SK-N-SH (cell line): ENCODE measurements at places on chromosomes 11 and 22. TPM values are rescaled to one million over a fixed set of nuclear protein-coding genes. Genes with fewer than 3 reads are reported as not detected.

GRCh38 chr11:125330462-125331325 lies 165.4 kb downstream of the FEZ1 start:
- no peak overlapping the region for H3K27ac ChIP-seq
- DNase-seq, result no peak
- no peaks in the 10 kb centered on the region for H3K36me3 ChIP-seq

The DCHS1 gene
- polyA plus RNA-seq, result 3.0 and 5.7 TPM in 2 replicates

- H3K27ac ChIP-seq, result no peak overlapping the region
- H3K4me1 ChIP-seq, result no peaks in the 10 kb centered on the region
- no peak overlapping the region for H3K4me3 ChIP-seq
- peaks cover 8% of the 10 kb centered on the region; the same call in 1 of the 2 replicates for H3K27me3 ChIP-seq
- no peak for DNase-seq
Measured at GRCh38 chr22:37010174-37010573, 9.1 kb downstream of the TST start.

The AASDHPPT gene
- 17.3 and 19.1 TPM in 2 replicates for polyA plus RNA-seq

GRCh38 chr11:45171550-45171949 lies 25.1 kb downstream of the PRDM11 start:
- H3K4me3 ChIP-seq, result no peak overlapping the region
- DNase-seq, result no peak
- H3K36me3 ChIP-seq, result no peaks in the 10 kb centered on the region

DNA sequence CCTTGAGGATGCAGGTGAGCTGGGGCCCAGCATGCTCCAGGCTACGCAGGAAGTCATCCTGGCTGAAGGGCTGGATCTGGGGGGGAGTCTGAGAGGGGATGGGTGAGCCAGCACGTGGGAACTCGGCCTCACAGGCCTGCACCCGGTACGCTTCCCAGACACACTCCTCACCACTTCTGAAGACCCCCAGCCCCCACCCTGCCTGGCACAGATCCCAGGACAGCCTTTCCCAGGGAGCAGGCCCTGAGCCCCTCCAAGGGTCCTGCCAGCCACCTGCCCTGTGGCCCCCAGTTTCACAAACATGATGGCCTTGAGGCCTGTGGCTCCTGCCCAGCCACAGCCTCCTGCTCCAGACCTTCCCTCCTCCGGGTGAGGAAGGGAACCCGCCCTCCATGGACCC lies 5.6 kb upstream of the PLXNB2 start:
- no peak overlapping the region for H3K27ac ChIP-seq
- no peaks in the 10 kb centered on the region for H3K36me3 ChIP-seq
- peaks cover 4% of the 10 kb centered on the region; the same call in 1 of the 2 replicates for H3K4me1 ChIP-seq
- DNase-seq, result no peak

DNA sequence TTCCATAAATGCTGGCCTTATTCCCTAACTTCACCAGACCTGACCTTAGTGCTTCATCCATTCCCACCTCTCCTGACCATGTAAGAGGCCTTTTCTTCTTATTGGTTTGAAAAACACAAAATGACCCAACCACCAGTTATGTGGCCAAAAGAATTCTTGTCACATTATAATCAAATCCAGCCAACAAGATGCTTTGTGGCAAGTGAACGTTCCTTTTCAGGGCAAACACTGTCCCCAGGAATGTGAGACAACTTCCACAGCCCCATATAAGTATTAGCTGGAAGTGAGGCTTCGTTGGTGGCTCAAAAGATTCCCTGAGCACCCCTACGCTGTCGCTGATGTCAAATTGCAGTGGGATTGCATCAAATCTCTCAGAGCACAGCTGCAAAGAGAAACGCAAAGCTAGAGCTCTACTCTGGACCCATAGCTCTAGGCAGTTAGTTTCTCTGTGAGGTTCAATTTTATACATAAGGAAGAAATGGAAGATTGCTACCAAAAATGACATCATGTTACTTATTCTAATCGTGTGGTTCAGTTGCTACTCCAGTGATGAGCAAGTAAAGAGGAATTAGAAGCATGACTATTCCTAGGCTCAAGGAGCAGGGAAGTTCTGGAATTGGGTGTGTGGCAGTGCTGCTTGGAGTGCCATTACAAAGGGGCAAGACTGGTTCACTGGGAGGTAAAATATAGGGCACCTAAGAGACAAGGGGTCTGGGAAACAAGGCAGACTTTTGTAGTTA lies 26.1 kb downstream of the GLYATL1 start:
- no peaks in the 10 kb centered on the region for H3K36me3 ChIP-seq
- H3K27me3 ChIP-seq, result peaks cover 36% of the 10 kb centered on the region; the same call in 1 of the 2 replicates
- no peak for DNase-seq
- H3K27ac ChIP-seq, result no peak overlapping the region
- H3K4me1 ChIP-seq, result no peaks in the 10 kb centered on the region; the same call in 1 of the 2 replicates
- H3K4me3 ChIP-seq, result no peak overlapping the region

DNA sequence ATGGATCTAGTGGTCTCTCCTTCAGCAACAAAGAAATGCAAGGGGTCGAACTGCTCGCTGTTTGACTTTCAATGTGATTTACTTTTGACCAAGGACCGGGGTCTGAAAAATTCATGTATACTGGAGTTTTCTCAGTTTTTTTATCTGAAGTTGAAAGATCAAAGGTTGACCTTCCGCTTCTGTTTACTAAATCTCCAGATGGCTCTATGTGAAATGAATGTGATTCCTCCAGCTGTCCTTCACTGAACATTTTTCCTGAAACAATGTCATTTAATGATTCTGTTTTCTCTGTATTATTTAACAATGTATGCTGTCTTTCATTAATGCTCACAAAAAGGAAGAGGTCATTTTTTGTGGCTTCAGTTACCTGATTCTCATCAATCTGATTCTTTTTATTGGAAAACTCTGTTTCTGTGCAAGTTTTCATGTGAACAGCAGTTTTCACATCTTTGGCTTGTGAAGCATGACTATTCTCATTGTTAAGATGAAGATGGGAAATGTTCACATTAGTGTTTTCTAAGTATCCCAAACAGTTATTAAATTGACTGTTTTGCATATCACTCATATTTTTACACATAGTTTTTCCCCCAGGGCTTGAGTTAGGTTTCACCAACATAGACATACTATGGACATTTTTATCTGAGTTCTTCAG lies 30.0 kb downstream of the EIF3M start:
- H3K36me3 ChIP-seq, result peaks cover 9% of the 10 kb centered on the region
- H3K27me3 ChIP-seq, result no peaks in the 10 kb centered on the region
- no peak overlapping the region for H3K27ac ChIP-seq
- DNase-seq, result no peak
- no peaks in the 10 kb centered on the region for H3K4me1 ChIP-seq
- H3K4me3 ChIP-seq, result no peak overlapping the region

GRCh38 chr11:35088676-35089075 lies 50.3 kb upstream of the CD44 start:
- H3K4me1 ChIP-seq, result no peaks in the 10 kb centered on the region
- H3K27me3 ChIP-seq, result no peaks in the 10 kb centered on the region
- no peak overlapping the region for H3K27ac ChIP-seq
- H3K36me3 ChIP-seq, result no peaks in the 10 kb centered on the region
- no peak for DNase-seq
- no peak overlapping the region for H3K4me3 ChIP-seq

- H3K4me1 ChIP-seq, result no peaks in the 10 kb centered on the region
- no peaks in the 10 kb centered on the region for H3K36me3 ChIP-seq
- no peak overlapping the region for H3K4me3 ChIP-seq
Measured at GRCh38 chr11:69572861-69573260, 68.1 kb upstream of the CCND1 start.

DNA sequence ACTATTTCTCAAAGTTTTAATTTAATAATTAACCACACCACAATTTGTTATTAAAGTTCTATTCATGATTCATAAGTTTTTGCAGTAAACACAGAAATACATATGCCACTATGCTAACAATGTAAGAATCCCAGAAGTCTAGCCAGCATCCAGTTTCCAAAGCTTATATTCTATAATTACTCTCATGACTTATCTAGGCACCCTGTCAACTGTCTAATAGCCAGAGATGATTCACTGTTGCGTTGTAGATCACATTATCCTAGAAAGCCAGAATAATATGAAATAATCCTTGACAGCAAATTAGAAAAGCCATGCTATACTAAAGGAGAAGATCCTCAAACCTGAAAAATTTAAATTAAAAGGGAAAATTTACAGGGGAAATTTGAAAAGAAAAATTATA lies 141.0 kb downstream of the SOX6 start:
- H3K36me3 ChIP-seq, result no peaks in the 10 kb centered on the region
- no peak overlapping the region for H3K27ac ChIP-seq
- no peaks in the 10 kb centered on the region for H3K27me3 ChIP-seq

The ST14 gene
- polyA plus RNA-seq, result not detected in 2 replicates

DNA sequence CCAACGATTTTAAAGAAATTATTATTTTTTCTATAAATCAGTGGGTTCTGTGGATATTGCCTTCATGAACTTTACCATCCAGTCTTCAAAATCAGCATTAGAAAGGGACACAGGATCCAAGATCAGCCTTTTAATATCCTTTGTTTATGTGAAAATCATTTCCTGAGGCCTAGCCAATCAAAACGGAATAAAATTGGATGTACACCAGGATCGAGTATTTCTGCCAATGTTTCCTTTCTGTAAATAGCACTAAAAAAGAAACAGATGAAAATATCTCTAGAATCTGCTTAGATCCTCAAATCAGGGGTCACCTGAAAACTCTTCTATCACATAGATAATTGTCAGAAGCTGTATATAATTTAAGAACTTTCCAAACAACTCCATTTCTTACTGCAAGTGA lies 1598.5 kb downstream of the LRRC4C start:
- no peaks in the 10 kb centered on the region for H3K27me3 ChIP-seq
- no peak overlapping the region for H3K27ac ChIP-seq
- no peaks in the 10 kb centered on the region for H3K4me1 ChIP-seq
- no peak overlapping the region for H3K4me3 ChIP-seq

GRCh38 chr22:17767233-17768065 lies 6.8 kb downstream of the BID start:
- H3K4me1 ChIP-seq, result peaks cover 5% of the 10 kb centered on the region; the same call in 1 of the 2 replicates
- H3K4me3 ChIP-seq, result no peak overlapping the region
- H3K27me3 ChIP-seq, result no peaks in the 10 kb centered on the region

GRCh38 chr22:19497245-19497644 lies 17.5 kb downstream of the CDC45 start:
- no peak overlapping the region for H3K4me3 ChIP-seq
- no peaks in the 10 kb centered on the region for H3K4me1 ChIP-seq
- no peaks in the 10 kb centered on the region for H3K27me3 ChIP-seq
- peaks cover 6% of the 10 kb centered on the region for H3K36me3 ChIP-seq

The RNF26 gene
- 26.6 and 31.9 TPM in 2 replicates for polyA plus RNA-seq
